ENCODE measurements at places on chromosomes 5 and 9.

GRCh38 chr5:74460694-74461093, 179.8 kb downstream of the ENC1 start:
- DNase-seq: no peak

DNA sequence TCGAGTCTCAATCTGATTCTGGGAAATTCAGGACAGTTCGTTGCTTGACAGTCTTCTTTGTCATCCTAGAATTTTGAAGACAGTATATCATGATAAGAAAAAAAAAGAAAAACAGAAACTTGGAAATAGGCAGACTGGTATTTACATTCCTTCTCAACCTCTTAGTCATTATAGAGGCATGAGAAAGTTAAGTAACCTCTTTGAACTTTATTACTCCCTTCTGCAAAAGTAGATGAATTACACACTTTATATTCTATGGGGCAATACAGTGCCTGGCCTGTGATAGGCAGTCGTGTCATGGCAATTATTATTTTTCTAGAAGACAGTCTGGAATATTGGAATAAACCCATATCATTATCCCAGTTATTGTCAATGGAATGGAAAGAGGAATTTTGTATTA, 828.9 kb downstream of the TLR4 start:
- no peak for DNase-seq

- DNase-seq: no peak
These were observed 94.4 kb downstream of the TRIO start for GRCh38 chr5:14237317-14238086.

DNA sequence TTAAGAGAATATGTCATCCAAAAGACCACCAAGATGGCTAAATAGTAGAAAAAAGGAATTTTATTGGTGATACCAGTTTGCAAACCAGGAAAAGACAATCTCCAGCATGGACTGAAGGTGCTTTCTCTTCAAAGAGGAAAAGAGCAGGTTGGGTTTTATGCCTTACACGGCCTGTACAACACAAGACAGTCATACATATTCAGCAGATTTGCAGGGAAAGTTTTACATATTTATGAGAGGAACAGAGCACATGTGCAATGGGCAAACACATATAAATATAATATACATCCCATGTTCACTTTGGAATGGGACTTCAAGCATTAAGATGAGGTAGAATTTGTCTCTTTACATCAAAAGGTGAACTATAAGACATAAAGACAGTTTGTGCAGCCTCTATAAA, 70.3 kb upstream of the PPP2CA start:
- DNase-seq: no peak

DNA sequence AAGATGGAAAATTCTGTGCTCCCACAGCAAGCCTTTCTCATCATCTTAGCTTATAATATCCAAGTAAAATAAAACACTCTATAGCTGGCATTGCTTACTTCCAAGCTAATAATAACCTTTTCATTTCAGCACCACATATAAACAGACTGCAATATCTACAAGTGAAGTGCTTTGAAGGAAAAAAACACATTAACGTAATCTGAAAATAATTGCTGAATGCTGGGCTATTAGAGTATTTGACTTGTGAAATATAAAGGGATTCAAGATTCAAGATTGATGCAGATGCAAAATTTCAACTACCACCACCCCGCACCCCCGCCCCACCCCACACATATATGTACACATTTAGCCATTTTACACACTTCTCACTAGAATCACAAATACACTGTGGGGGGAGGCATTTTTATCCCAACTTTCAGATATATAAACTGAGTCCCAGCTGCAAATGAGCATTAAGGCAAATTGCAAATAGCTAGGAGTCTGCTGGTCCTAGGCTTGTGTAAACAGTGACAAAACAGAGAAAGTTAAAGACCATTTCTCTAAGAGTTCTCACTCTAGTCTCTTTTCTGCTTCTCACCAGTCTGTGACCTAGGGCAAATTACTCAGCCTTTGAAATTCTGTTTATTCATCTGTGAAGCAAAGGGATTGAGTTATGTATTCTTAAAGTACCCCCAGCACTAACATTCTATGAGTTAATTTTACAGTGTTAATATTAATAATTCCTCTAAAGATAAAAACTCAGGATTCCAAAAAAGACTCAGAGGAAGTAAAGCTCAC, 489.4 kb downstream of the PRELID2 start:
- DNase-seq: no peak

GRCh38 chr9:88574953-88575352, 40.0 kb downstream of the NXNL2 start:
- DNase-seq: no peak

DNA sequence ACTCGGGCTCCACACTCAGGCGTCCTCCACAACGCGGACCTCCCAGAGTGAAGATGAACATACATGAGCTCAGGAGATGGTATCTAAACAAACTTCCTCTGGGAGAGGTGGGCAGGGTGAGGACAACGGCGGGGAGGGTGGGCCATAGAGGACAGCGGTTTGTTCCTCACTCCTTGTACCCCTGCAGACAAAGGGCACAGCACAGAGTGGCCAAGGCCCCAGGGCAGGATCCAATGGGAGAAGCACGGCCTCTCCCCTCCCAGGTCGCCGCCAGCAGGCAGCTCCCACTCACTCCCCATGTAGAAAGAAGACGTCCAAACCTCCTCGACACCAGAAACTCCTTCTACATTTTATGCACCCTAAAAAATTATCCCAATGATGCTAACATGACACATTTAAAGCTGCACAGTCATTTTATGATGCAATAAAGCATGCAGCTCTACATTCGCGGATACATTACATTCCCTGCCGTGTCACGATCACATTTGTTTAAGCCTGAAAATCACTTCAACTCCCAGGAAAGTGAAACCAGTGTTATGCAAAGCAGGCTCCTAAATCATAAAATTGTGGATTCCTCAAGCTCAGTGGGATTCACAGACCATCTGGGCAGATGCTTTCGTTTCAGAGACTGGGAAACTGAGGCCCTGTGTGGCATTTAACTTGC, 87.5 kb upstream of the SARDH start:
- no peak for DNase-seq

DNA sequence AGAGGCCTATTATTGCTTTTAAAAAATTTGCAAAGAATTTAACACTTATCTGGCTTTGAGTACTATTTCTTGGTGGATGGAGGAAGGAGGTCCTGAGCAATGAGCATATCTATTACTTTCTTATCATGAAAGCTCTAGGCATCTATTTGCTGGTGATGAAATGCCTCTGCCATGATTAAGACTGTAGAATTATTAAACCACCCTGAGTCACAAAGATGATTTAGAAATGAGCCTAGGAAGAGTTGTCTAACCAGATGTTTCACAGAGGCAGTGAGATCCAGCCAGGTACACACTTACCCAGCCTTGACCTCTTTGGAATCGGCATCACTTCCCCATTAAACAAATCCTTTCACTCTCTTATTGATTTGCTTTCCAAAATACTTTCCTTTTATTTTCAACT, 304.4 kb upstream of the KIF2A start:
- DNase-seq: no peak

GRCh38 chr9:71824257-71824656, 55.9 kb upstream of the CEMIP2 start:
- no peak for DNase-seq

GRCh38 chr5:133292300-133292699, 240.5 kb downstream of the HSPA4 start:
- no peak for DNase-seq

- DNase-seq: no peak
These were observed 49.9 kb downstream of the GDNF start for GRCh38 chr5:37789991-37790390.

- no peak for DNase-seq
These were observed 132.9 kb downstream of the MVB12B start for GRCh38 chr9:126459546-126459945.

DNA sequence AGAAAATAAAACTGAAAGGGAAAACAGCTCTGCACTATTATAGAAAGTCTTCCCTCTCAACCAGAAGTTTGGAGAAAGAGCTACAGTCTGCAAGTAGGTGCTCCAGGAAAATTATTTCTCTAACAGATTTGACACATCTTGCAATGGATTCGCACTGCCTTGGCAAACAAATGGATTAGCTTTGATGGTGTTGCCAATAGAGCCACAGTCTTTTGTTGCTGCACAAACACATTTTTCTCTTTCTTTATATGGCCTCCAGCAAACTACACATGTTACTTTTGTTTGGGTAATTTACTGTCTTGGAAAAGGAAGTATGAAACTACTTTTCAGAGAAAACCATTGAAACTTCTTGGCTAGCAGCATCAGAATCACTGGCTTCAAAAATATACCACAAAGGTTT, 523.1 kb downstream of the EFNA5 start:
- no peak for DNase-seq

DNA sequence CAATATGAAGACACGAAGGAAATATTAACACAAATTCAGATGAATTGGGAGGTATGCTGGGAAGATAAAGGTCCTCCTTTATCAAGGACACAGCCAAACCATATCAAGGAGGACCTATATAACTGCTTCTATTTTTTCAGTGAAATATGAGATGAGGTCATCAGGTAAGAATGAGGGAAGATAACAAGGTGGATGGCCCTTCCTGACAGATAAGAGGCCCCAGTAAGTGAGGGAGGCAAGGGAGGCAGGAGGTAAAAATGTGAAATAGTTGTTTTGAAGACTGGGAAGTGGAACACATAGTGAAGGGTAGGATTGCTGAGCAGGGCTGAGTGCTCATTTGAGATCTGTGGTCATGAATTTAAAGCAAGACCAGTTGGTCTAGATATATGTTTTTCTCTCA, 60.0 kb upstream of the FOXE1 start:
- no peak for DNase-seq

GRCh38 chr9:110188991-110189390, 19.0 kb downstream of the C9orf152 start:
- DNase-seq: no peak

GRCh38 chr5:171421331-171422262, 2.1 kb downstream of the FGF18 start:
- DNase-seq: no peak

- no peak for DNase-seq
These were observed 8.9 kb upstream of the ACTBL2 start for GRCh38 chr5:57491369-57491965.

GRCh38 chr5:102262688-102263087, 33.4 kb downstream of the SLCO4C1 start:
- no peak for DNase-seq

DNA sequence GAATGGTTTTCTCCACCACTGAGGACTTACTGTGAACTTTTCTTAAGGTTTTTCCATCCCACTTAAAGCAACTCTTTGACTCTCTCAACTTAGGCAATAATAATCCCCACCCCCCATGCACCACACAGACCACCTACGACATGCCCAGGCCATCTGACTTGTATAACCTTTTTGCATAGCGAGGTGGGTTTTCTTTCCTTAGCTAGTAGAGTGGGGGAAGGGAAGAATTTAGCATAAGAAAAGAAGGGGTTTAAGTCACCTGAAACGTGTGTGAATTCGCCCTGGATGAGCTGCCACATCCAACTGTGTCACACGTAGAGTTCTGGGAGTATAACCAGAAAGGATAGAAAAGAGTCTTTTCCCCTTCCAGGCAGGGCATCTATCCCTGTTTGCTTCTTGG, 262.7 kb downstream of the YTHDC2 start:
- DNase-seq: no peak

DNA sequence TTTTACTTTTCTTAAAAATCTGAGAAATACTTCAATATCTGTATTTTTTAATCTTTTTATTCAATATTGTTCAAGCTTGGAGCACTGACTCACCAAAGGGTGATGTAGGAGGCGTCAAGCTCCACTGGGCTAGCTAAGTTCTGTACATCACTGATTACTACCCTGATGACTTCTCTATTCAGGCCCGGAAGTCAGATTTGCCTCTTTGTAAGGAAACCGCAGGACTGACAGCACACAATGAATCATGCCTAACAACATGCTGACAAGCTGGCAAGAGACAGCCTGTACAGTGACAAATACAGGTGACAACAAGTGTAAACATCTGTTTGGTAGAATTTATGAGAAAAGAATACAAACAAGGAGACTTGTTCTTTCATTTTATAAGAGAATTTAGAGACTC, 627.9 kb upstream of the RORB start:
- DNase-seq: peak; percentile 15

GRCh38 chr9:122418016-122418415, 47.2 kb downstream of the PTGS1 start:
- DNase-seq: no peak

GRCh38 chr9:109846776-109847175, 66.8 kb downstream of the PALM2AKAP2 start:
- no peak for DNase-seq

DNA sequence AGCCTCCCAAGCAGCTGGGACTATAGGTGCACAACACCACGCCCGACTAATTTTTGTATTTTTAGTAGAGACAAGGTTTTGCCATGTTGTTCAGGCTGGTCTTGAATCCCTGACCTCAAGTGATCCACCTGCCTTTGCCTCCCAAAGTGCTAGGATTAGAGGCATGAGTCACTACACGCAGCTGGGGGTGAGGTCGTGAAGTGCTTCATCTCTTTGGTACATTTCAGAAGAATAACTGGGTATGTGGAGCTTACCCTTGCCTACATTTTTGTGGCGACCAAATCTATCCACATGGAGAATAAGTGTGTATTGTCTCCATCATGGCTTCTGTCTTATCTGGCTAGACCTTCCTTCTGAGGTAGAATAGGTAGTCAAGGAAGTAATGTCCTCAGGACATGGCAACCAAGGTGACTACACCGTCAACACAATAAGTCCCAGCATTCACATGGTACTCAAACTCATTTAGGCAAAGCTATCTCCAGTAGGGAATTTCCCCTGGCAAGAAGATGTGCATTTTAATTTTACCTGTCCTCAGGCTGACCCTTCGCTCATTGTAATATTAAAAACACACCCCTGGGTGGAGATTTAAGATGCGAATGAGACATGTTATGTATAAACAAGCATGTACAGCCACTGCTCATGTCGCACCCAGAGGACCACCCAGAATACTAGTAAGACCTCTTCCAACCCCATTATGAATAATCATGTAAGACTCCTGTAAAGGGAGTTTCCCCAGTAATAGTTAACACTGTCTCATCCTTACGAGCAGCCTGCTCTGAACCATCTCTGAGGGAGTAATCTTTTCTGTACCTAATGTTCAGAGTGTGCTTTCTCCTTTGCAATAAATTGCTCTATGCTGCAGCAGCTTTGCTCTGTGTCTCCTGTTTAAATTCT, 1173.2 kb downstream of the TAF11L14 start:
- DNase-seq: no peak

- DNase-seq: no peak
These were observed 103.5 kb upstream of the PTCH1 start for GRCh38 chr9:95620314-95620713.

GRCh38 chr5:58940446-58940845, 357.6 kb downstream of the RAB3C start:
- DNase-seq: no peak

All from stimulated activated CD8-positive, alpha-beta memory T cell treated with anti-CD3 and anti-CD28 coated beads, Interleukin-15, amount 100 ng/mL, for 48 hours (primary cell).